ENCODE measurements at places on chromosomes 1 and 21. TPM values are rescaled to one million over a fixed set of nuclear protein-coding genes. Genes with fewer than 3 reads are reported as not detected.

The CDA gene
- 2.8 TPM for polyA plus RNA-seq

DNA sequence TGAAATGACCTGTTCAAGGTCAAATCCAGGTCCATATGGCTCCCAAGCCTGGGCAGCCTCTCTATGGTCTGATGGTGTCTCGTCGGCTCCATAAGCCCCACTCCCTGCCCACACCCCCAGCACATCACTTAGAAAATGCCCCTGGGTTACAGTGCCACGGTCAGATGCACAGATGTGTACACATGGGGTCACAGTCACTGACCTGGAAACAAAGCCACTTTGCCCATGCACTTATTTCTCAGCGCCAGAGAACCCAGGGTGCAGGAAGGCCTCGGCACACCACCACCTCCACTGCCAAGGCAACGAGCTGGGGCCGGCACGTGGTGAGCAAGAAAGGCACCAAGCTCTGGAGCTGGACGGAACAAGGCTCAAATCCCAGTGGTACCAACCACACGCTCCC lies 24.7 kb downstream of the IFFO2 start:
- no peak for DNase-seq

The C1orf53 gene
- polyA plus RNA-seq, result 6.4 TPM

GRCh38 chr1:180550241-180550640 lies 8.5 kb upstream of the OVAAL start:
- DNase-seq, result no peak

DNA sequence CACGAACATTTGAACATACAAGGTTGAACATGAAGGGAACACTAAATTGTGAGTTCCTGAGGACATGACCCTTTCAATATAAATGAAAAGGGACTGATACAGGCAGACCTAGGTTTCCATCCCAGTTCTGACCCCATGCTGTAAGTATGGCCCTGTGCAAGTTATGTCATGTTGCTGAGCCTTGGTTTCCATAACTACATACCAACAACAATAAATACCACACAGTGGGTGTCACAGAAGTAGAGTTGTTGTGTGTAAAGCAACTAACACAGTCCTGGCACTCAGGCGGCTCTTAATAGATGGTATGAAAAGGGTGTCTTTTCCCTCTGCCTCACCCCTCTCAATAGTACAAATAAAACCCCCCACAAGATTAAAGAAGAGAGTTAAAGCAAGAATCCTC lies 140.8 kb downstream of the LMX1A start:
- DNase-seq, result no peak

DNA sequence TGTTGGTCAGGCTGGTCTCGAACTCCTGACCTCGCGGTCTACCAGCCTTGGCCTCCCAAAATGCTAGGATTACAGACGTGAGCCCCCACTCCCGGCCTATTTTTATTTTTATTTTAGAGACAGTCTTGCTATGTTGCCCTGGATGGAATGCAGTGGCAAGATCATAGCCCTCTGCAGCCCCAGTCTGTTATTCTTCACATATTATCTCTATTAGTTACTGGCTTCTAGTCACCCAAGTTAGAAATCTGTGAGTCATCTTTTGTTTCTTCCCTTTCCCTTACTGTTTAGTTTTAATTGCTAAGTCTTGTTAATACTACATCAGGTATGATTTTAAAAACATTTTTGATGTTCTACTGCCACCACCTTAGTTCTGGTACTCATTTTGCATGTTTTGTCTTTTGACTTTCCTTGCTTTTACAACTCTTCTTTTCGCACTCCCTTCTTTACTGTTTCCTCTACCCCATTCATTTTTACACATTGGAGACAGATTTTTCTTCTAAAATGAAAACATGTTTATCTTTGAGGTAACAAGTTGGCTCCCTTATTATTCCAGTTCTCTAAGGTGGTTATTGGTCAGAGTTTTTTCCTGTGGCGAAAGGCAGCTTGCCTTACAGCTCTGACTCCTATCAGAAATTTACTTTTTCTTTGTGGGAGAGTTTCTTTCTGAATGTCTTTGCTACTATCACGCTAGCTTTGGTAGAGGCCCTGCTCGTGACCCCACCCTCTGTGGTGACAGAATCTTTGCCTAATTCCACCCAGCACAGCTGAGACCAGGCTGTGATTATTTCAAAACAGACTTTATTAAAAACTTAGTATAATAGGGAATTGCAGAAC lies 19.5 kb downstream of the ZMYM4 start:
- no peak for DNase-seq

- no peak for DNase-seq
Observed at GRCh38 chr1:54260810-54261209, 60.8 kb downstream of the MRPL37 start.

DNA sequence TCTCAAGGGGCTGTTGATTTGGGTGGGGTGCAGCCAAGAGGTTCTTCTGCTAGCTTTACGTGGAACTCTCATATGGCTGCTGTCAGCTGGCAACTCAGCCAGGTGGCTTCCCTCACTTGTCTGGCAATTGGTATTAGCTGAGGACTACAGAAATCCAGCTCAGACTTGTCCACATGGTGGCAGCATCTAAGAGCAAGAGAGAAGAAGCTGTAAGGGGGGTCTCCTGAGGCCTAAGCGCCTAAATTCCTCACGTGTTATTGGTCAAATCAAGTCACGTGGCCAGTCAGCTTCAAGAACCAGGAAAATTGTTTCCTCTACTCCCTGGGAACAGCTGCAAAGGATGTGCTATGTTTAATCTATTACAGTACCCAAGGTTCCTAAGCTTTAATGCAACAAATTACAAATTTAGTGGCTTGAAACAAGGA lies 4.2 kb upstream of the DYRK3 start:
- peak; percentile 90 for DNase-seq

- no peak for DNase-seq
Observed at GRCh38 chr1:91513160-91513559, 12.5 kb downstream of the CDC7 start.

- no peak for DNase-seq
Observed at GRCh38 chr1:152495066-152495675, 15.4 kb upstream of the LCE5A start.

DNA sequence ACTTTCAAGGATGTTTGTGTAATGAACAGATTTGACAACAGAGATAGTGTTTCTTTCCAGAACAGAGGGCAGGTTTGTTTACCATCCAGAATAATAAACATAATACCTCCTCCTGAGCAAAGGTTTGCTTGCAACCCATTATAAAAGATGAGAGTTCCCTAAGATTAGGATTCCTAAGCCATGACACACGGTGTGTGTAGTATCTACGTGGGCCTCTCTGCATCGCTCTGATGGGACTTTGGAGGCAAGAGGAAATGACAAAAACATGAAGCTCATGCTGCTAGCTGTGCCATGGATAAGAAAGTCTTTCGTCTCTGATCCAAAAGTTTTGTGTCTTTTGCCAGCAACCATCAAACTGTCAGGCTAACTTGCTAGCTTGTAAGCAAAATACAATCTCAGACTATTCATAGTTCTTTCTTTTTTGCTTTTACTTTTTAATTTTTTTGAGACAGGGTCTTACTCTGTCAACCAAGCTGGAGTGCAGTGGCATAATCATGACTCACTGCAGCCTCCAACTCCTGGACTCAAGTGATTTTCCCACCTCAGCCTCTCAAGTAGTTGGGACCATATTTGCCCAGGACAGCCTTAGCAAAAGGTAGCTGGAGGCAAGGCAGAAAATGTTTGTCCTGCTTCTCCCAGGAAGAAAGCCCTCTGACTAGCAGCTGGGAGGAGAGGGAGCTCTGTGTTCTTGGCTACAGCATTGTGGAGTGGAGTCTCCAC lies 81.1 kb downstream of the LHX4 start:
- no peak for DNase-seq

DNA sequence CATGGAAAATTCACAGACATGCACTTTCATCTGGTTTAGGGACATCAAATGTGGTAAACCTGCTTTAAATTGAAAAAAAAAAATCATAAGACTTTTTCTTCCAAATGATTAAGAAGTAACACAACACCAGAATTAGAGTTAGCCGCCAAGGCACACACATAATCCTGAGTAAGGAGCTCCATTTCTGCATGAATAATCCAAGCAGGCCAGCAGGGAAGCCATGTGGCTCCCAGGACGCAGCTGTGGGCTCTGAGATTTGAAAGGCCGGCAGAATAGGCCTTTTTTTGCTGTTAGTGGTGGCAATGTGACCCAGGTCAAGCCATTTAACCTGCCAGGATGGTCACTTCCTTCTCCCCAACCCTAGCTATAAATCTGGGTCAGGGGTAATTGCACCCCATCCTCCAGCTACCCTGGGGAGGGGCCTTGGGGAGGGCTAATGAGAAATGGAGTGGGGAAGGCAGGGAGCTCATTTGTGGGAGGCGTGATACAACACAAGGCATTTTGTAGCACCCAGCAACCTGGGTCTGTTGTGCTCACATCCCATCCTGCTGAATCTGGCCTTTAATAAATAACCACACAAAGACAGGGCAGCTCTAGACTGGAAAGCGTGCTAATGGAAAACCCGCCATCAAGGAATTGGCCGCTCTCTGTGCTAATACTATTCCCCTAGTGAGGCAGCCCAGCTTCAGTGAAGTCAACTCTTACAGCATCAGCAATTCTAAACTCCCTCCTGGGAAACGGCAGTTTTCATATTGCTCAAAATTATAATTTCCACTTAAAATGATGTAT lies 178.5 kb downstream of the RHOU start:
- DNase-seq, result no peak

The KCNT2 gene
- polyA plus RNA-seq, result 1.3 TPM

The AKR7A3 gene
- polyA plus RNA-seq, result 0.46 TPM

The UBL4B gene
- not detected for polyA plus RNA-seq

DNA sequence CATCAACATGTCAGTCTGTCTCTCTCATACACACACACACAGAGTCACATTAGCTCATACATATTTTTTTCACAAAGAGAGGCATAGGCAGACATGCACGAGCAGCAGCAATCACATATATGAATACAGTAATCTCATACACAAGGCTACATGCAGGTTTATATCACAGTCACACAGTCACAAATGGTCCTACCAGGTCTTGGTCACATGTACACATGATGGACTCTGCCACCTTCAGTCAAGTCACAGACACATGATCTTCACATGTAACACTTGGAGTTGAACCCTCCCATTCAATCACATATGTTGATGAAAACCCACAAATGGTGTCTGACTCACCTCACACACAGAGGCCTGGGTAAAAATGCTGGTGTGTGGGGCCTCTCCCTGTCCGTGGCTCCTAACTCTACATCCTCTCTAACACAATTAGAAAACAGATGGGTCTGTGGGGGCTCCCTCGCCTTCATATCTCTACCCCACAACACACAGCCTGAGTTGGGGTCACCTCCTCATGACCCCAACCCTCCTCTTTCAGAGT lies 27.9 kb downstream of the RIMS3 start:
- DNase-seq, result no peak

DNA sequence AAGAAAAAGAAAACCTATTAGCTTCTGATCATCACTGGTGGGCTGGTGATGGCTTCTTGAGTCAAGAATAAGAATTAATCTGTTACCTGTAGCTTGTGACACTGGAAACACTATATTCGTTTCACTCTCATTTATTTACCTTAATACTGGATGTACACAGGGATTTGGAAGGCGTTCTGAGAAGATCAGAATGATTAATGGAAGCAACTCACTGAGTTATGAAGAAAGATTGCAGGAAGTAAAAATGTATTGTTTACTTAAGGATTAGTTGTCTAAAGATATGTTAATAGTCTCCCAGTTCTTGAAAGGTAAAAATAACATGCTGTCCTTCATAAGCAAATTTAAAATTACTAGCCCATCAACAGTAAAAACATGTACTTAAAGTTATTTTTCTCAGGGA lies 644.9 kb upstream of the NCAM2 start:
- DNase-seq, result no peak

GRCh38 chr1:62364721-62365120 lies 45.5 kb upstream of the KANK4 start:
- no peak for DNase-seq

GRCh38 chr1:60936163-60936562 lies 146.2 kb upstream of the NFIA start:
- DNase-seq, result no peak

- no peak for DNase-seq
Observed at GRCh38 chr1:47444297-47444561, 6.4 kb downstream of the FOXD2 start.

GRCh38 chr1:77857552-77857951 lies 30.9 kb upstream of the NEXN start:
- DNase-seq, result no peak

The TSTD1 gene
- not detected for polyA plus RNA-seq

The RNF186 gene
- polyA plus RNA-seq, result not detected

DNA sequence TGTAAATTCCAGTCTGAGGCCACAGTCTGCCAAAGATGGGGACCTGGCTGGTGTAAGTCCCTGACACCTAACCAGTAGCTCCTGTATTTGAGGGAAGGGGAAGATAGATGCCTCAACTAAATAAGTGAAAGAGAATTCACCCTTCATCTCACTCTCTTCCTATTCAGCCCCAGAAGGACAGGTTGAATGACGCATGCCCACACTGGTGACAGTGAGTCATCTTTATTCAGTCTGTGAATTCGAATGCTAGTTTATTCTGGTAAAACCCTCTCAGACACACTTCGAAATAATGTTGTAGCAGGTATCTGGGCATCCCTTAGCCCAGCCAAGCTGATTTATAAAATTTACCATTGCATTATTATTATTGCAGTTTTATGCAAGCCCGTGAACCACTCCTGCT lies 617.0 kb upstream of the PRMT6 start:
- no peak for DNase-seq

GRCh38 chr21:41776778-41777177 lies 9.9 kb upstream of the RIPK4 start:
- DNase-seq, result no peak

- DNase-seq, result no peak
Observed at GRCh38 chr1:41898191-41898713, 20.5 kb downstream of the HIVEP3 start.

GRCh38 chr21:21612466-21612865 lies 614.3 kb downstream of the NCAM2 start:
- peak; percentile 67 for DNase-seq

- no peak for DNase-seq
Observed at GRCh38 chr1:115476616-115477015, 138.6 kb upstream of the NGF start.

DNA sequence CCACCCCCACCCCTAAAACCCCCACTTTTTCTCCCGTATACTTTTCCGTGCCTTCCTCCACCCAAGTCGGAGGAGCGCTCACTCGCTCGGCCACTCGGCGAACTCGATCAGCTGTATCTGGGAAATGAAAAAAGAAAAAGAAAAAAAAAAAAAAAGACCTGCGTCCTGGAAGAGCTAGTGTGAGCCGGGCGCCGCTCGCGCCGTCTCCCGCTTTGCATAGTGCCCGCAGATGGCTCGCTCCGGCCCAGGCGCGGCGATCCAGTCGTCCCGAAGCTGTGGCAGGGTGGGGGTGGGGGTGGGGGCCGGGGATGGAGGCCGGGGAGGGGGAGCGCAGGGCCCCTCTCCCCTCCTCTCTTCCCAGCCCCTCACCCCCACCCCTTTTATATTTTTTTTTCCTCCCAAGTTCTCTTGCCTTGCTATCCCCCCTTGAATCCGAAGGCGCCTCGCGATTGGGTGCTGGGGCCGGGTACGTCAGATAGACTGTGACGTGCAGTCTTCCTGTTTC lies 299 bp upstream of the PROX1 start:
- DNase-seq, result no peak

- DNase-seq, result no peak
Observed at GRCh38 chr1:95138223-95138622, 21.1 kb downstream of the TLCD4 start.

GRCh38 chr1:162822391-162823200 lies 32.1 kb downstream of the HSD17B7 start:
- DNase-seq, result no peak

GRCh38 chr1:94440088-94440487 lies 21.9 kb downstream of the ABCD3 start:
- DNase-seq, result no peak

- no peak for DNase-seq
Observed at GRCh38 chr1:19262744-19263143, 11.1 kb downstream of the MRTO4 start.

The CGN gene
- 0.31 TPM for polyA plus RNA-seq

All from AG04450 (cell line).